ENCODE measurements at places on chromosomes 3 and 15. TPM values are rescaled to one million over a fixed set of nuclear protein-coding genes. Genes with fewer than 3 reads are reported as not detected.

ZNF662 gene
- 1.0 TPM for total RNA-seq

NUP210 gene
- total RNA-seq = 0.04 TPM

WDR93 gene
- not detected for total RNA-seq

CD96 gene
- total RNA-seq = 0.08 TPM

LYZL4 gene
- not detected for total RNA-seq

FMN1 gene
- total RNA-seq = 0.23 TPM

TWF2 gene
- total RNA-seq = 149 TPM

ZDHHC23 gene
- total RNA-seq = 0.87 TPM

ZBTB47 gene
- total RNA-seq = 10.5 TPM

TMC3 gene
- not detected for total RNA-seq

MESP2 gene
- 1.7 TPM for total RNA-seq

ITIH3 gene
- total RNA-seq = not detected

PROS1 gene
- 2.3 TPM for total RNA-seq

CACNA2D3 gene
- total RNA-seq = not detected

LTK gene
- total RNA-seq = not detected

IL16 gene
- not detected for total RNA-seq

SEMA3F gene
- total RNA-seq = 120 TPM

TCTA gene
- 17.5 TPM for total RNA-seq

QRICH1 gene
- 53.3 TPM for total RNA-seq

PIERCE2 gene
- total RNA-seq = 1.1 TPM

HDC gene
- total RNA-seq = not detected

HTR3E gene
- not detected for total RNA-seq

ESYT3 gene
- 1.5 TPM for total RNA-seq

TF gene
- total RNA-seq = 0.27 TPM

PIGZ gene
- 1.1 TPM for total RNA-seq

NOX5 gene
- total RNA-seq = 1.0 TPM

All from hair follicular keratinocyte (primary cell).